Activated naive CD8-positive, alpha-beta T cell treated with anti-CD3 and anti-CD28 coated beads, Interleukin-2, amount 10 ng/mL, durations not matched to agents 7 days and 5 days (primary cell): ENCODE measurements at places on chromosomes 13 and 19.

DNA sequence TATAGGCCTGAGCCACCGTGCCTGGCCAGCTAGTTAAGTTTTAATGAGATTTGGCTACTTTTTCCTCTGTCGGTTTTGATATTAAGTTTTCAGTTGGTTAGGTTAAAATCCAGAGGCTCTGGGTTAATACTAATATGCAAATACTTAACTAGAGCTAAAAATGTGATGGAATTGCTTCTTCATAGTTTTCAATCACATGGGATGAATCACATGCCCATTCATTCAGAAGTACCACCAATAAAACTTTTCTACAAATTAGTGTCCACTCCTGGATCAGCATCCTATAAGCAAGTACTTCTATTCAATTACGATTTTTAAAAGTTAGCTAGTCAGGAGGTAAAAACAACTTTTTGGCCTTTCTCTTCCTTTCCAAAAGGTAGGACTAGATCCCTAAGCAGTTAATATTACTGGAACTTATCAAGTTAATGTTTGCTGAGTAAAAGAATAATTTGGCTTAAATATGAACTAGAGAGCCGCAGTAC lies 4.3 kb downstream of the SLC25A30 start:
- no peak overlapping the region for H3K27ac ChIP-seq
- H3K36me3 ChIP-seq: peaks cover 6% of the 10 kb centered on the region
- DNase-seq: no peak
- no peak overlapping the region for H3K4me3 ChIP-seq

GRCh38 chr13:30006246-30006645 lies 155.8 kb upstream of the UBL3 start:
- peaks cover 9% of the 10 kb centered on the region for H3K27me3 ChIP-seq
- H3K27ac ChIP-seq: peak overlapping the region; percentile 58
- no peak for DNase-seq
- H3K36me3 ChIP-seq: peaks cover 2% of the 10 kb centered on the region
- peak overlapping the region; percentile 37 for H3K4me3 ChIP-seq

GRCh38 chr13:80251403-80251802 lies 89.5 kb downstream of the SPRY2 start:
- H3K4me1 ChIP-seq: no peaks in the 10 kb centered on the region
- no peaks in the 10 kb centered on the region for H3K27me3 ChIP-seq
- no peak for DNase-seq

DNA sequence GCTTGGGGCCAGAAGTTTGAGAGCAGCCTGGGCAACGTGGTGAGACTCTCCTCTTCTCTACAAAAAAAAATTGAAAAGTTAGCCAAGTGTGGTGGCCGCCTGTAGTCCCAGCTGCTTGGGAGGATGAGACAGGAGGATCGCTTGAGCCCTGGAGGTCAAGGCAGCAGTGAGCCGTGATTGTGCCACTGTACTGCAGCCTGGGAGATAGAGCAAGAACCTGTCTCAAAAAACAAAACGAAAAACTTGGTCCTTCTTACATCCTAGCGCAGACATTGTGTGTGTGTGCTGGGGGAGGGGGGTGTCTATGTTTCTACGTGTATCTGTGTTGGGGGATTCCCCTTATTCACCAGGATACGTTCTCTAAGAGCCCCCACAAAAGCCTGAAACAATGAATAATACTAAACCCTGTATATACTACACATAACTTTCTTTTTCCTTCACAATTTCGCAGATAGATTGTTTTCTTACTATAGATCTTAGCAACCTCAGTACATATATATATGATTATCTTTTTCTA lies 7.9 kb downstream of the AXL start:
- H3K27ac ChIP-seq: peak overlapping the region; percentile 84
